ENCODE measurements at places on chromosomes 1 and 21.

- no peak for DNase-seq
Observed at GRCh38 chr1:9996624-9997582, at the start of gene RBP7. Gene RBP7, plus strand, starts transcription at chr1:9997228. Its CDS starts 31 bp downstream, at chr1:9997259.

- DNase-seq: no peak
Observed at GRCh38 chr1:65233782-65234181, 75.6 kb upstream of the DNAJC6 start.

DNA sequence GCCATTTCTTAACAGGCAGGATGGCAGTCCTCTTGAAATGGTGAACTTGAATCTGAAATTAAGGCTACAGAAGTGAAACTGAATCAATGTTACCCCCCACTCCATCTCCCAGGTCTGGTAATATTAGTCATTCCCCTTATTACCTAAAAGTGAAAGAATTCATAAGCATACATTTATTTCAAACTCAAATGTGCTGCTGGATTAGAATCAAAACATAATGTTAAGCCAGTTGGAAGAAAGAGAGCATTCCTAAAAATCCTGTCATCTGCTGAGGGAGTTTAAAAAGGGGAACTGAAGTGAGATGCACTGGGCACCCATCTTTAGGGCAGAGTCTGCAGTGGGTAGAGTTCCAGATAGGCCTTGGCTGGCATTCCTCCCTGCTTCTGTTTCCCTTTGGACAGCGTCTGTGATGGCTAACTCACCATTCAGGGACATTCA is 17.4 kb downstream of the KIAA0319L start:
- DNase-seq: no peak

GRCh38 chr21:23740463-23740862 is 1866.8 kb downstream of the MRPL39 start:
- DNase-seq: no peak

DNA sequence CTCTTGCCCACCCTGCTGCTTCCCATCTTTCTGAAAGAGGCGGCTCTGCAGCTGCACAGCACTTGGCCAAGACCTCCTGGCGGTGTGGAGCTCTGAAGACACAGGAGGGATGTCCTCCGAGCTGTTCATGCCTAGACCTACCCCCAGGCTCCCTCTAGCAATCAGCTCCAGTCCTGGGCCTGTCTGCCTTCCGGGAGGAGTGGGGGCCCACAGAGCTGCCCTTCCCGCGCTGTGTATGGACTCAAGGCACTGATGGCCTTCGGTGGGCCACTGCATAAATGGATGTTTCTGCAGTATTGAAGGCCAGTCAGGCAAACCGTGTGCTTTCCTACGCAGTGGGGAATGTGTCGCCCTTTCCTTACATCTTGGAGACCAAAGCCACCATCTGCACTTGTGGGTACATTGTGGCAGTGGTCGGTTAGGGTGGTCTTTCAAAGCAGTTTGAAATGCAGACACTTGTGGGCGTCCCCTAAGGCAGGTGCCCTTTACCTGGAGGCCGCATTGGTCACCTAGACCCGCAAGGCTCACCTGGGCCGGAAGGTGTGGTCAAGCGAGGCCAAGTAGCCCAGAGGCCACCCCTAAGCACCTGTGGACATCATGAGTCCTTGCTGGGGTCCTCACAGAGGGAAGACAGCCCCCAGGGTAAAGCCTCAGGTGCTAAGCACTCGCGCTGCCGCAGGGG is 912 bp upstream of the PKNOX1 start:
- DNase-seq: no peak

DNA sequence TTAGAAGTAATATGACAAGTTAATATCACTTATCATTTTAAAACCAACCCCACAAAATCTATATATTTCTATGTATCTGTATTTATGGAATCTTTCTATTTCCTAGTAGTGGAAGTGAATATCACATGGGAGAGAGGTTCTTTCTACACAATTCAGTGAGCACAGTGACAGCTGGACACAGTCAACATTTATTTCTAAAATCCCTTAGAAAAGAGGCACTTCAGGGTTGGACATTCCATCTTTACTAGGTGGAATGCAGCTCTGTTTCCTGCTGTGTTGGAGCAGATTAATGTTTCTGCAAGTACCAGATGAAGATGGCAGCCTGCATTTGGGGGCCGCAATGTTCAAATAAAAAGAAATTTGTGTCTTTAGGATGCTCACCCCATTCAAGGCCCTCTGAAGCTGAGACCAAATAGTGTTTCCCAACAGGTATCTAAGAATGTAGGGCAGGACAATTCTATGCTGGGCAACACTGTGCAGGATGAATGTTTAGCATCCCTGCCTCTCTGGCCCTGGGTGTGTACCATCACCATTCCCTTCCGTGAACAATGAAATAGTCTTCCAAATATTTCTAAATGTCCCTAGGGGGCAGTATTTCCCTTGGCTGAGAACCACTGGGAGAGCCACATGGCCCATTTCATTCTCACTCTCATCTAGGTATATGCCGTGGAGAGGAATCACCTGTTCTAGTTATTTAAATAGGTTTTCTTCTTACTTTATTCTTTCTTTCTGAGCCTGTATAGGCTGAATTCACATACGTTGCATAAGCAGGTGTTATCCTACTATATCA is 394.8 kb downstream of the PRDM2 start:
- DNase-seq: no peak

DNA sequence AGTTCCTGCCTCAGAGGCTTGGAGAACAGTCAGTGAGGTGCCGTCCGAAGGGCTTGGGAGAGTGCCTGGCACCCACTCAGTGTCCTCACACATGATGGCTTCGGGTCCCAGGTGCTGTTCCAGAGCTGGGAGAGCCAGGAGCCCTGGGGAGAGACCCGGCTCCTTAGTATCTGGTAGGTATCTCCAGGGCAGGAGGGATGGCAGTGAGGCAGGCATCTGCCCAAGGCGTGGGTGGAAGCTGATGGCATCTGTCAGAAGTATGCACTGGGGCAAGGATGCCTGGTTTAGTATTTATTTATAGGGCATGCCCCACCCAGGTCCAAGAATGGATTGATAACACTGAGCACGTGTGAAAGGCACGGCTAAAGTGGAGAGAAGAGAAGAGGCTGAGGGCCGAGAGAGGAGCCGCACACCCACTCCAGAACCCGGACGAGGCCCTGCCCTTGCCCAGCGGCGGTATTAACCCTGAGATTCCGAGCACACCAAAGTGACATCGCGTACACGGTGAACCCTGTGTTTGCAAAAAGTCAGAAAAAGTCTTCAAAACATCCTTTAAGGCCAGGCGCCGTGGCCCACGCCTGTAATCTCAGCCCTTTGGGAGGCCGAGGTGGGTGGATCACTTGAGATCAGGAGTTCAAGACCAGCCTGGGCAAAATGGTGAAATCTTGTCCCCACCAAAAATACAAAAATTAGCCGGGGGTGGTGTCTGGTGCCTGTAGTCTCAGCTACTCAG is 2.4 kb downstream of the TP73 start:
- no peak for DNase-seq

GRCh38 chr1:55894521-55894920 is 679.4 kb upstream of the USP24 start:
- no peak for DNase-seq

DNA sequence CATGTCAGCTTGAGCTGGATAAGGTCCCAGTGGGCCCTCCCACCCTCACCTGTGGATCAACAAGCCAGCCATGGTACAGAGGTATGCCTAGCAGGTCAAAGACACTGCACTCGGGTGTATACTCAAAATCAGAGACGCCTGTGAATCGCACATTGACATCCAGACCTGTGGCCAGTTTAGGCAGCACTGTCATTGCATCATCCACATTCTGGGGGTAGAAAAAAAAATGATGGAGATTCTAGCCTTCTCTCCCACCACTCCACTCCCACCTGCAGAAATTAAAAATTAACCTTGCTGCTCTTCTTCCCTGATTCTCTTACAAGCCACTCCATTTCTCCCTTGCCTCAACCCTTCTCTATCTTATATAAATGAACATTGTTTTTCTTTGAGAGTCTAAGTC is 6.3 kb downstream of the MINDY1 start:
- no peak for DNase-seq

DNA sequence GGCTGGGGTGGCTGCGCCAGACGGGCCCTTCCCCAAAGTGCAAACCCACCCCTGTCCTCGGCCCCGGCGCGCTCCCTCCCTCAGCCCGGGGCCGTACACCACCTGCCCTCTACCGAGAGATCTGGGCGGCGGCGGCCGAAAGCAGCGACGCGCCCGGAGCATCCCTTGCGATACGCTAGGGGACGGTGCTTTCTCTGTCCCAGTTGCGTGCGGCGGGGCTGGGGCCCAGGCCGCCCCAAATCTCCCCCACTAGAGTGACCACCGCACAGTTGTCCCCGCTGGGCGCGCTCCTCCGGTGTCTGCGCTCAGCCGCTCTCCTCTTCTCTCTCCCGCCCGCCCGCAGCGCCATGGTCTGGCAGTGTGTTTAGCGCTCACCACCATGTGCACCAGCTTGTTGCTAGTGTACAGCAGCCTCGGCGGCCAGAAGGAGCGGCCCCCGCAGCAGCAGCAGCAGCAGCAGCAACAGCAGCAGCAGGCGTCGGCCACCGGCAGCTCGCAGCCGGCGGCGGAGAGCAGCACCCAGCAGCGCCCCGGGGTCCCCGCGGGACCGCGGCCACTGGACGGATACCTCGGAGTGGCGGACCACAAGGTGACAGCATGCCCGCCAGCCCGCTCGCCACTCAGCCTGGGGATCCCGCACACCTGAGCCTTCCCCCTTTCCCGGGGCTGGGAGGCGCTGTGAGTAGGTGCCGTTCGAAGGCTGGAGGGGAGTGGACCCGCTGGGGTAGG is 1.0 kb downstream of the ST6GALNAC5 start:
- DNase-seq: no peak

GRCh38 chr21:26532208-26532607 is 40.9 kb downstream of the CYYR1 start:
- no peak for DNase-seq

- no peak for DNase-seq
Observed at GRCh38 chr1:11568687-11569086, 85.5 kb downstream of the FBXO2 start.

DNA sequence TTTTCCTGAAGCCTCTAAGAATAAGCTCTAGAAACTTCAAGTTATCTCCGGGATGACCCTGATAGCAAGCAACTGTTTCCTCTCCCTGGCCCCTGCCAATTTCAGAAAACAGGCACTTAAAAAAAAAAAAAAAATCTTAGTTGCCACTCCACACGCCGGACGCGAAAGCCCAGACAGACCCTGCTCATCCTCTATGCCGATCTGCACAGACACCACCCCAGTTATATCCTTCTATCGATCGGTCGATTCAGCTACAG is 1.7 kb downstream of the ANP32E start:
- DNase-seq: no peak

GRCh38 chr1:111164151-111164550 is 24.1 kb downstream of the CEPT1 start:
- no peak for DNase-seq

GRCh38 chr1:229940684-229941083 is 126.4 kb upstream of the GALNT2 start:
- no peak for DNase-seq

DNA sequence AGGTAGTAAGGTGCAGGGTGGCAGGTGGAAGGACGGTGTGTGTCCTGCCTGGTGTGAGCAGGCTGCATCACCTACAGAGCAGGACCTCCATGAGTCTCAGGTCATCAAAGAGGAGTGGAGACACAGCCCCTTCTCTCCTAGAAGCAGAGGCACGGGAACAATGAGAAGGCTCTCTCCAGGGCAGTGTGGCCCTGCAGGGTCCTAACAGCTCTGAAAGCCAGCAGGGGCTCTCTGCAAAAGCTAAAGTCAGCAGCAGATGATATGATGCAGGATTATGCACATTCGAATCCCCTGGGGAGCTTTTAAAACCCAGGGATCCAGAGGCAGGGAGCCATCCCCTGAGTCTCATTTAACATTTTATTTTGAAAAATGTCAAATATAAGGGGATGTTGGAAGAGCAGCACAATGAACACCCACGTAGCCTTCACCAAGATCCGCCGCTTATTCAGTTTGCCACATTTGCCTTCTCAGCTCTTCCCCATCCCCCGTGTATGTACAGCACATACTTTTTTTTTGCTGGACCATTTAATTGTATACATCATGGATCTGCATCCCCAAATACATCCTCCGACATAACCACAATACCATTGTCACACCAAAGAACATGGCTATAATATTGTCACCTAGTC is 88.1 kb downstream of the CNIH3 start:
- no peak for DNase-seq

- DNase-seq: peak; percentile 14
Observed at GRCh38 chr1:33255347-33256220, 708 bp upstream of the ZNF362 start.

DNA sequence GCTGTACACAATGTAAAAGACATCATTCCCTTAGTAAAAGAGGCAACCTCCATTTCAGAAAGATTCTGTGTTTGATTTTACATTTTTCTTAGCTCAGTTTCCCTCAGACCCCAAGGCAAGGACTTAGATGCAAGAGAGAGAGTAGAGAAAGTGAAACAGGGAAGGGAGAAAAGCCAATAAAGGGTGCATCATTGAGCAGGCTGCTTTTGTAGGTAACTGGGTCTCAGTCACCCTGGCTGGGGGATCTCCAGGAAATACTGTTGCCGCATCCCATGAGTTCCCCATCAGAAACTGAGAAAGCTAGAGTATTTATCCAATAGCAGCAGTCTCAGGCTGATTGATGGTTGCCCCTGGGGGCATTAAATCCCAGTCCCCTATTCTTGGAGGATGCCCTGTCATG is 23.1 kb upstream of the DNAH14 start:
- DNase-seq: no peak

- no peak for DNase-seq
Observed at GRCh38 chr1:117825414-117825813, 104.0 kb downstream of the GDAP2 start.

DNA sequence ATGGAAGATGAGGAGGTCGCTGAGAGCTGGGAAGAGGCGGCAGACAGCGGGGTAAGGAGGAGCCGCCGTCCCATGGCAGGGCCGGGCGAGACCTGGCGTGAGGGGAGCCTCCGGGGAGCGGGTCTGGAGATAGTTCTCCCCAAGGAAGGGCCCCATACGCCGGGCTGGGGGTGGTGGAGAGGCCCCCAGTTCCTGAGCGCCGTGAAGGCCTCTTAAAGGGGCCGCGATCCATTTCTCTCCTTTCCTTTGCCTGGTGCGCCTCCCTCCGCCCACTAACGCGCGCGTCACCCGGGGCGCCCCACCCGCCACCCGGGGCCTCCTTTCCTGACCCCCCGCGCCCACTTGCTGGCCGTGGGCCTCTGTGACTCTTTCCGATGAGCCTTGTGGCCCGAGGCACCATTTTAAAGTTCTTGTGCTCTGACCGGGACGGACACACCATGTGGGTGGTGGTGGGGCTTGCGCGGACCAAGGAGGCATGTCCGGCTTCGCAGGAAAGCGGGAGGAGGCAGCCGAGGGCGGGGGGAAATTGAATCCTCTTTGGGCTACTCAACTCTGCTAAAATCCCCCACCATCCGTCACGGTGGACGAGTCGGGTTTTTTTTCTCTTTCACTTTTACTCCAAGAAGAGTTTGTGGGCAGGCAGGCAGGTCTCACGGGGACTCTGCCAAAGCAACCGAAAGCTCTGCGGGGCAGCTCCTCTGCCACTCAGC is 371 bp downstream of the SZRD1 start:
- peak; percentile 82 for DNase-seq

DNA sequence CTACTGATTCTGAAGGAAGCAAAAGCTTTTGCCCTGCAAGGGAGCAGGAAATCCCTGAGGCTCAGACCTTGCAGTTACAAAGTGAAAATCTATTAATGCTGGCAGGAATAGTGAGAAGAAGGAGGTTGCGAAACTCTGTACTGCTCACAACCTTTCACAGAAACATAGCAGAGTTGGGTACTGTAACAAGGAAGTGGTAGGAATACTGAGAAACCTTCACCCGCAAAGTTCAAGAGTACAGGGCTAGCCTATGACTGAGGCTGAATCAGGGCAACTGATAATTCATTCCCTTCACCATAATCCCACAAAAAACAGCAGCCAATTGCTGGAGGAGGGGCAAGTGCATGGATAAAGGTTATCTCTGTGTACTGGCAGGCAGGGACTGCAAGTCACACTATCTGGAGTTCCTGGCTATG is 23.9 kb upstream of the KCTD3 start:
- no peak for DNase-seq

- DNase-seq: no peak
Observed at GRCh38 chr1:225451340-225451739, 23.5 kb upstream of the LBR start.
